ENCODE measurements at places on chromosomes 12 and 14.

- no peak for DNase-seq
Observed at GRCh38 chr12:127178052-127178451, 1088.9 kb upstream of the TMEM132C start.

- DNase-seq, result no peak
Observed at GRCh38 chr12:70555081-70555480, 82.1 kb downstream of the PTPRB start.

DNA sequence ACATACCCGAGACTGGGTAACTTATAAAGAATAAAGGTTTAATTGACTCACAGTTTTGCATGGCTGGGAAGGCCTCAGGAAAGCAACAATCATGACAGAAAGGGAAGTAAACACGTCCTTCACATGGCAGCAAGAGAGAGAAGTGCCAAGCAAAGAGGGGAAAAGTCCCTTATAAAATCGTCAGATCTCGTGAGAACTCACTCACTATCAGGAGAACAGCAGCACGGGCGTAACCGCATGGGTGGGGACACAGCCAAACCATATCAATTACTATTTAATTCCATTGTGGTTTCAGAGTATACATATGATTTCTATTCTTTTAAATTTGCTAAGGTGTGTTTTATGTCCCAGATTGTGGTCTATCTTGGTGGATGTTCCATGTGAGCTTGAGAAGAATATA is 117.9 kb downstream of the SCAF11 start:
- DNase-seq, result no peak

GRCh38 chr12:12070674-12071656 is at the start of gene BCL2L14:
Gene BCL2L14, plus strand, starts transcription at chr12:12070939. Its CDS starts 8,367 bp downstream, at chr12:12079306.
- peak; percentile 20 for DNase-seq

DNA sequence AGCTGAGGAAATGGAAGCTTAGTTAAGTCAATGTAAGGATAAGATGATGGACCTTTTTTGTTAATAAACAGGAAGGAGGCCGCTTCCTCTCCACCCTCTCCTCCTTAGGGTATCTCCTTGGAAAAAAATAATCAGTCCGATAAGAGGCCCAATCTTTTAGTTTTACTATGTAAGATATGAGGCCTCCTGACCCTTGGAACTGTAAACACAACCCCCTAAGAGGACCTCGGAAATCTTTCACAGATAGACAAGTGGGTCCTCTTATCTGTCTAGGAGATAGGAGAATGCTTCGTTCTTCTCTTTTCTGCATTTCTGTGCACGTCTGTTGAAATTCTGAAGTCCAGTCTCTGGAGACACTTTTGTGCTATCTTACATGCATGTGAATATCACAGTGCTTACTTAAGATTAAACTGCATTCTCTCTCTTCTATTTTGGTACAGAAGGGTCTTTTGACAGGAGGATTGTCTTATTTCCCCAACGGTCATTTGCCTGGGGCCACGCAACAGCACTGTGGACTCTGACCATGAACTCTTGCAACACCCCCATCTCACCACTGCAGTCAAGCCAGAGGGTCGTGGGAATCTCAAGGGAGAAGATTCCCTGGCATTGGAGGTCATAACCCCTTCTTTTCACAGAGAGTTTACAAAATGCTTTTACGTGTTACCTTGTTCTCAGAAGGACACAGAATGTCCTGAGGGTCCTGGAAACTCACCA is 313.0 kb upstream of the RTL1 start:
- no peak for DNase-seq

All from NAMALWA (cell line).